ENCODE measurements at places on chromosomes 4 and X.

DNA sequence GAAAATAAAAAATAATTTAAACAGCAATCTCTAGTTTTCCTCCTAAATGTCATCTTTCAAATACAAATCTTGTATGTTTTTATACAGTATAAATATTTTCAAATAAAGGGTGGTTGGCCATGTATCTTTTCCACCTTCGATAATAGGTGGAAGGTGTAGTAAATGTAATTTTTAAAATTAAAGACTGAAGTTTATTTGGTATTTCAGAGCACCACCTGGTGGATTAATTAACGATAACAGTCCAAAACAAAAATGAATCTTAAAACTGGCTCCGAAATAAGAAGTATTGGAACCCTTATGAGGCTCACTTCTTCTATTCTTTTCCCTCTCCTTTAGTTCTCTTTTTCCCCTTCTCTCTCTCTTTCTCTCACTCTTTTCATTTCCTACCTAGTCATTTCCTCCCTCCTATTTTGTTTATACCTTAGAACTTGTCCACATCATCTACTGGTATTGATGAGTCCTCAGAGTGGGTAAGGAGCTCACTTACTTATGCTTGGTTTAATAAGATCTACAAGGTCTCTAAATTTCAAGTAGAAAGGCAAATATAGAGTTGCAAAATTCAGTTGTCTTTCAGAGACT is 82.9 kb upstream of the EXOC1L start:
- DNase-seq = no peak

DNA sequence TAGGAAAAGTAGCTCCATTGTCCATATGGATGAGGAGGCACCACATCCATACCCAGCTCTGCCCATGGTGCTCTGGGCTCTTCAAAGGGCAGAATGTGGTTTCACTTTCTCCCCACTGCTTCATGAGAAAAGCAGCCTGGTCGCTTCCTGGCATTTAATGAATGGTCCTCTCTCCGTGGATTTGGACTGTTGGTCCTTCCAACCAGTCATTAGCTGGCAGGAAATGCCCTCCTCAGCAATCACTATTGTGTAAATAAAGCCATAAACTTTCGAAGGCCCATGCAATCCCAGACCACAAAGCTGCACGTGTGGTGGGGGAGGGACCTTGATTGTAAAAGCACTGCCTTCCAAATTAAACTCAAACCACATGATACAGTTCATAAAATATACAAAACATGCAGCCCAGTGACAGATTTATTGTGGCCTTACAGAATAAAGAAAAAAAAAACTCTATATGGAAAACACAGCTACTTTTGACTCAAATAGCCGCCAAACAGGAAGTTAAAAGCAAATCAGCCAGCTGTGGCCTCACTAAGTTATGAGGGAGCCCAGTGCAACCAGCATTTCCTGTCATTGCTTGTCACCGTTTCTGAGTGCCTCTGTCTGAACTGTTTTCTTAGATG is 8.1 kb downstream of the MBNL3 start:
- DNase-seq = peak; percentile 32

GRCh38 chrX:139532834-139533233 is 2.3 kb downstream of the F9 start:
- DNase-seq = no peak

DNA sequence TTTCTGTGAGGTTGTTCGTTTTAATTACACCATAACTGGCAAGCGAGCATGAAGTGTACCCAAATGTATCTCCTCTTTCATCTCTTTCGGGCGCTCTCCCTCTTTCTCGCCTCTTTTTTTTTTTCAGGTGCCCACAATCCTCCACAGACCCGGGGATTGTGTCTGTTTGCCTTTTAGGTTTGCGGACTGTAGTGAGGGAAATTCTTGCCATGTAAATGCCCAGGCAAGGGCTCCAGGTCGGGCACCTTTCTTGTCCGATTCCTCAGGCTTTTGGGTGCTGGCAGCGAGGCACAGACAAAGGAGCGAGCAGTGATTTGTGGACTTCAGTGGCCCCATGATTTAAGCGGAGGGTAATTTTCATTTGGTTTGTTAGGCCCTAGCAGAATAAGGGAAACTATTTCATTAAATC is 1.1 kb upstream of the PHOX2B start:
- DNase-seq = no peak

DNA sequence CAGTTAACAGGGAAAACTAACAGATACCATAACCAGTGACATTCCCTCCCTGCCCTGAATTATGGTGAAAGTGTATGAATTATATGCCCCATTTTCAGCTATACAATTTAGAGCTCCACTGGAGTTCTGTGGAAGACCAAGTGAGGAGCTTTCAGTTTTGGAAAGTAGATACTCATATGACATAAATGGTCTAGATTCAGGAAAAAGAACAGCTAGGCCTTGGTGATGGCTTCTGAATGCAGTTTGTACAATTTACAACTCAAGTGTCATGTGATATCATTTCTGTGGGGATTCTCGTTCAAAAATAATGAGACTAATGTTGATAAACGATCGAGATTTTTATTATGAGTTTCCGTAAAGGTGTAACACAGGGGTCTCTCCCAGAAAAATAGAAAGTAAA is 8.2 kb upstream of the SEC24B start:
- DNase-seq = no peak

- no peak for DNase-seq
Observed at GRCh38 chrX:45775468-45775867, 574.8 kb upstream of the DIPK2B start.

- no peak for DNase-seq
Observed at GRCh38 chr4:79078339-79078738, 139.1 kb upstream of the PAQR3 start.

GRCh38 chr4:93403571-93403970 is 425.0 kb upstream of the ATOH1 start:
- DNase-seq = no peak

DNA sequence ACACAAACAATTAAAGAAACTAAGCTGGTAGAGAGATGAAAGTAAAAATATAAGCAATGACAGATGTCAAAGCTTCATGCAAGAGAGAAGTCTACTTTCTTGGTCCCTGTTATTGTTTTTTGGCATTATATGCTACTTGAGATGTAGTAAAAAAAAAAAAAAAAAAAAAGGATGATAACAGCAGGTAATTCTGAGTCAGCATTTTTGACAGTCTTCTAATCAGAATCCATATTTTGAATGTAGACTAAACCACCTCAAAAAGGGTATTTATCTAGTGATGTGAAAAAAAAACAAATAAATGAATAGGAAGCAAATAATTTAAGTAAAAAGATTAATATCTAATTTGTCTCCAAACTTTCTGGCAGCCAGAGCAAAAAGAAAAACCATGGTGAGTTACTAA is 422.2 kb upstream of the CPEB2 start:
- DNase-seq = no peak

DNA sequence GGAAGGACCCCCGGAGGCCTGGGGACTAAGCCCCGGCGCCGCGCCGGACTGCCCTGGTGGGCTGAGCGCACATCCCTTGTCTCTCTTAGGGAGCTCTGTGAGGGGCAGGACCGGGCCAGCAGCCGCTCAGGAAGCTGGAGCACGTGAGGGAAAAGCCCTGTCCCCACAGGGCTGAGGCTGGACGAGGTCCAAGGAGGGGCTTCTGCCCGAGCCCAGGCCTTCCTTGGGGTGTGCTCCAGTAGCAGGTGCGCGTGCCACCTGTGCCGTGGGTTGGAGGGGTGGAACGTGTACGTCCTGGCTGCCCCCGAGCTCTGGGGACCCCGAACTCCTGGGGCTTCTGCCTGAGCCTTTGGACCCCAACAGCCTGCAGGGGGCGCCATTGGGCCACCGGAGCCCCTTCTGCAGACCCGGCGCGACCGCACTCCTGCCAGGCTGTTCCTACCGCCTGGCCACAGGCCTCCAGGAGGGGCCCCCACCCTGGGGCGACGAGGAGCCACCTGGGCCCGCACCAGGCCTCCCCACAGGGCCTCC is 27.2 kb downstream of the TACC3 start:
- peak; percentile 20 for DNase-seq

- DNase-seq = no peak
Observed at GRCh38 chrX:77085372-77085771, 361.8 kb upstream of the FGF16 start.

GRCh38 chr4:1842339-1842895 is 13.5 kb downstream of the LETM1 start:
- DNase-seq = no peak

DNA sequence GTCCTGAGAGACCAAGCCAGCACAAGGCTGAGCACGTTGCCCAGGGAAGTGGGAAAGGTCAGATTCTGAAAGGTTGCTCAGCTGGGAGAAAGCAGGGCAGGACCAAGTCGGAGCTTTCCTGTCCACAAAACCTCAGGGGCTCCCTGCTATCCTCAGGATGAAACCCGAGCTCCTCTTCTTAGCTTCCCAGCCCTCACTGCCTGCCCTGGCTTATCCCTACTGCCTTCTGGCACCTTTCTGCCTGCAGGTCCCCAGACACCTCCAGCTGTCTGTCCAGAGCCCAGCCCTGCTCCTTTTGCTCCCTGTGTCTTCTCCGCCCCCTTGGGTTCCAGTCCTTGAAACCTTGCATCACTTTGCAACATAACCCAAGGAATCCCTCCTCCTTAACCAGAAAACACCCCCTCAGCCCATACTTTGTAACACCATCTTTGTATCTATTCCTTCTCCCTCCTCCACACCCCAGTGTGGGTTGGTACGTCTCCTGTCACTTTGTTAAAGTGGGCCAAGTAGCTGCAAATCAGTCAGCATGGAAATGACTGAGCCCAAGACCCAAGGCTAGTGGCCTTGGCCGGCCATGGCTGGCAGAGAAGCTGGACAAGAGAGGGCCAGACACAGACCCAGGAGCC is 20.0 kb upstream of the PRRG3 start:
- DNase-seq = no peak

GRCh38 chr4:183080372-183081115 is 18.5 kb upstream of the WWC2 start:
- no peak for DNase-seq

DNA sequence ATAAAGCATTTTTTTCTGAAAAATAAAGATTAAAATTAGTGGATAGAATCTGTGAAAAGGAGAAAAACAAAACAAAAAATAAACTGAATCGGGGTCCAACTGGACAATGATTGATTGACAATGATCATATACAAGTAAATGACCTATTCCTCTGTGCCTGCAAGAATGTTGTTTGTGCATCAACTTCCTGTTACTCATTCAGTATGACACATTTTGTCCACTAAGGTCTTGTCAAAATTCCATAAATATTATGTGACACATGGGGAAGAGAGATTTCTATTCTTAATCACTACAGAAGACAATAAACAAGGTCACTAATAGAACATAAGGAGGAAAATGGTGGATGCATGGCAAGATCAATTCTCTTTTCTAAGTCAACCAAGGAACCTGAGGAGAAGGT is 54.9 kb downstream of the F8 start:
- DNase-seq = no peak

GRCh38 chr4:176638992-176639391 is 153.7 kb downstream of the VEGFC start:
- no peak for DNase-seq

DNA sequence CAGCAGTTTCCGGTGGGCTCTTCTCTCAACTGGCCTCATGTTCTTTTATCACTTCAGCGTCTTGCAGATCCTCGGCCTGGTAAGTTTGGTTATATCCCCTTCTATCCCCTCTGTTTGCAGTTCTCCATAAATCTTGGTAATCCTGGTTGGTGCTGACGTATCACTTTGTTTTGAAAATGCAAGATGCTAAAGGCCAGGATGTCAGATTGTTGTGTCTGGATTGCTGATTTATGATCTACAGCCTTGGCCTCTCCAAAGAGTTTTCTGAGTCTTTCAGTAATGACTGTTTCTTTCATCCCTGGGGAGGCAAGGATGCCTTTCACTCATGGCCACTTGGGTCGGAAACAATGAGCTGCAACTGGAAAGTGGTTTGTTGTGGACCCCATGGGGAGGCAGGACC is 146.4 kb downstream of the AMMECR1 start:
- DNase-seq = no peak

DNA sequence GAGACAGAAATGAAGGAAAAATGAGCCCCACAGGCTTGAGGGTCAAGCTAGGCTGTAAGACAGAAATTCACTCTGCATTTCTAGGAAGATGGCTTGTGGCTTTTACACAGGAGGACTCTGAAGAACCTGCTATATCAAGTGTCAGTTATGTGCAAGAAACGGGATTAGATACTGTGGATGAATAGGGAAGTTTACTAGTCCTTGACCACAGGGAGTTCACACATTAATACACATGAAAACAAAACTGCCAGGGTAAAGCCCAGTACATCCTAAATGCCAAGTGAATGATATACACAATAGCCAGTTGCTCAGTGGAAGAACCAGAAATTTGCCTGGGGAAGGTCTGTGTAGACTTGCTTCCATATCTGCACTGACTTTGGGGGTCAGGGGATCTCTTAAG is 53.5 kb downstream of the TMEM131L start:
- no peak for DNase-seq

DNA sequence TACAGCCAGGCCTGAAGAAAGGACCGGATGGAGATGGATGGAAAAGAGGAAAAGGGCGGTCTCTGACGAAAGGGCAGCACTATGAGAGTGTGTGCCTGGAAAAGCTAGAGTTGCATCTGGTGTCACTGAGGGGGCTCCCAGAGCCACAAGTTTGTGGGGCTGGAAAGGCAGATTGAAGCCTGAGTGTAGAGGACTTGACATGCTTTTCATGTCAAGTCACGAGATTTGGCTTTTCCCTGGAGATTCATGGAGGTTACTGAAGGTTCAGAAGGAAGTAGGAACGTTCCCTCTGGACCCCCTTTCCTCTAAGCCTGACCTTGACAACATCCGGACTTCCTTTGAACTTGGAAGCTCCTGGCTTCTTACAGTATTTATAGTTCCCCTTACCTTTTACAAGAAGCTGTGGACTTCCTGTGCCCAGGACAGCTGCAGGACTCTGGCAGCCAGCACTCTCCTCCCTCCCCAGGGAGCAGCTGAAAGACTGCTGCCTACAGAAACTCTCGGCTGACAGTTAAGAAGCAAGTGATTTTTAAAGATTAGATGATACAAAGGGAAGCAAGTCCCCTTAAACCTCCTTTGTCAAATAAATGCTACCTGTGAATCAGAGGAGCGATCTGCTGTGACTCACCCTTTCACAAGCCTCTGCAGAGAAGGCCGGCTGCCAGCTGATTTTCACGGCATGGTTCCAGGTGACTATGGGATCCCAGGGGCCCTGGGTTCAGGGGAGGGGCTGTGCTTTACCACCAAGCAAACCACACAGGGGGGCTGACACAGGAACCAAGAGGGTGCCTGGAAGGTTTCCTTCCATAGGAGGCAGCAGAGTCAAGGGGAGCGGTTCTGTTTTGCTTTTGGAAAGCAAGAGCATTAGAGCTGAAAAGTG is 72.9 kb upstream of the STIM2 start:
- no peak for DNase-seq

DNA sequence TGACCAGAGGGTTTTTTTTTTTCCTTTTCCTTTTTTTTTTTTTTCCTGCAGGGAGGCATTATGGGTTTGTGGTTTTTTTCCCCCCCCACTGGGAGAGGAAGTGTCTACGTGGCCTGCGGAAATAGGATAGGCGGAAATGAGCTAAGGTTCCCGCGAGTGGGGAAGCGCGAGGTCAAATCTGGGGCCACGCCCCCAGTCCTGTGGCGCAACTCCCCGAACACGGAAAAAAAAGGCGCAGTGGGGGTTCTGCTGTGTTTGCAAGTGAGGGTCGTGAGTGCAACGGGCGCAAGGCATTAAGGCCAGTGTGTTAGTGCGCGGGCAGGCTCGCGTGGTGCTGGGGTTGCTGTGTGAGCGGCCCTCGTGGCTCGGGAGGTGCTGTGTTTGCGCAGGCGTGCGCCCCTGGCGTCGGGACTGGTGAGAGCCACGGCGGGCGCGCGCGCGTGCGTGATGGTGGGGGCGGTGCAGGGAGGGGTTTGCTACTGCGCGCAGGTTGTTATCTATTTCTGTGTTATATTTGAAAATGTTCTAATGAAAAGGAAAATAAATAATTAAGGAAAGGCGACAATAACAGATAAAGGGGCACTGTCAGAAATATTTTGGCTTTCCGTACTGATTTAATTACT is 685 bp upstream of the MORF4L2 start:
- DNase-seq = no peak

GRCh38 chr4:3269105-3269927 is 20.4 kb downstream of the MSANTD1 start:
- DNase-seq = no peak

Measured in DMS79 (cell line).